ENCODE measurements at places on chromosomes 4 and X. TPM values are rescaled to one million over a fixed set of nuclear protein-coding genes. Genes with fewer than 3 reads are reported as not detected.

DNA sequence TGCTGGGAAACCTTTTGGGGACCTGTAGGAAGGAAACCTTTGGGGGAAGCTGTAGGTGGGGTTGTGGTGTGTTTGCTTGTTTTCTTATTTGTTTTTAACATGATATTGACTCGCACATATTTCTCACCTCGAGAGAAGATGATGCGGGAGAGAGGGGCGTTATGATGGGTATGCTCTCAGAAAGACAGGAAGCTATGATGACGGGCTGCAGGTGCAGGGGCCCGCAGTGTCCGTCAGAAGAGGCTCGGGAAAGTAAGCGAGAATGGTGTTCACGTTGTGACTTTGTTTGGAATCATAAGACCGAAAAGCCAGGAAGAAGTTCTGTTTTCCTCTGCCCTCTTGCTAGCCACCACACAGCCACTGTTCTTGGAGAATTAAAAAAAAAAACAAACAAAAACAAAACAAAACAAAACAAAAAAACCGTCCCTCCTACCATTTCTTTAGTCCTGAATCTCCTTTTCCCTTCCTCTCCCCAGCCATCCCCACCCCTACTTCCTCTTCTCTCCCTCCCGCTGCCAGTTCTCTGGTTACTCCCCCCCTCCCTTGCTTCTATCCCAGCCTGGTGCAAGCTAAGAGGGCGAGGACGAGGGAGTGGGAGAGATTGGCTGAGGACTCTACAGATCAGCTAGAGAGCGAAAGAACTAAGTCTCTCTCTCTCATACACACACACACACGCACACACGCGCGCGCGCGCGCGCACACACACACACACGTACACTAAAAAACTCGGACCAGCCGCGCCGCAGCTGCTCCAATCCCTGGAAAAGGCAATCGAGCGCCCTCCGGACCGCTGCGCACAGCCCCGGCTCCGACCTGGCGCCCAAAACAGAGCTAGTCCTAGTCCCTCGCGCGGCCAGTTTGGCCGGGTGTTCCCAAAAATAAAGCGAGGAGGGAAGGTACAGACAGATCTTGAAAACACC is at the start of gene BMP3:
Gene BMP3 (plus strand): TSS at position 648 of the 920 bp plus-strand sequence. CDS start 577 bp downstream, outside the sequence.
- peak within 1 kb of the TSS; percentile 97 for H3K4me3 ChIP-seq
- H3K27ac ChIP-seq: peak within 1 kb of the TSS; percentile 95
- peak; percentile 31 for DNase-seq
- no peaks in the 10 kb centered on the region for H3K36me3 ChIP-seq

DNA sequence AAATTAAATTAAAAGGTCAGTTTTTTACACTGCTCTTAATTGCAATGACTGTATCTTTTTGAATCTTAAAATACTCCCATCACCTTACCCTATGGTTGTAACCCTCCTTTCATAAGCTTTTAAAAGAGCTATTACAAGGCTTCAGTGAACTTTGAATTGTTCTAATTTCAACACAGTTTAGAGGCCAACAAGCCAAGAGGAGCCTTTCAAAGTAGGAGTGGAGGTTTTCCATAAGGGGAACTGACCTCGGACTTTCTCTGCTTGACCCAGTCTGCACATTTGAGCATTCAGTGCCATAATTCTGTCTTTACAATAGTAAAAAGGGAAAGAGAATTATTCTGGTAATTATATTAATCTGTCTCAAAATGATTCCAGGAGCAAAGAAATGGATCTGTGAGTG is 98.9 kb downstream of the PARM1 start:
- no peak overlapping the region for H3K4me3 ChIP-seq
- peaks cover 33% of the 10 kb centered on the region for H3K4me1 ChIP-seq
- no peak for DNase-seq
- no peaks in the 10 kb centered on the region for H3K27me3 ChIP-seq
- H3K27ac ChIP-seq: no peak overlapping the region

DNA sequence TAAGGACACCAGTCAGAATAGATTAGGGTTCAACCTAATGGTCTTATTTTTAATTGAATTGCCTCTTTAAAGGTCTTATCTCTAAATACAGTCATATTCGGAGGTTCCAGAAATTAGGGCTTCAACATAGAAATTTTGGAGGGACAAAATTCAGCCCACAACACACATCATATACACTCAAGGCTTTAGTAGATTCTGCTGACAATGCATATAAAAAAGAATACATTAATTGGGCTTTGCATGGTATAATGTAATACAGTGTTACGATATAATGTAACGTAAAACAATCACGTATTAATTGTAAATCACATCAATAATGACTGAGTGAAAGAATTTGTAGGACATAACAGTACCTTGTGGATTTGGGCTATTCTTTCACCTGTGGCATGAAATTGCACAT is 787.8 kb downstream of the STIM2 start:
- H3K4me1 ChIP-seq: no peaks in the 10 kb centered on the region
- H3K36me3 ChIP-seq: no peaks in the 10 kb centered on the region
- no peak overlapping the region for H3K4me3 ChIP-seq
- H3K27ac ChIP-seq: no peak overlapping the region

DNA sequence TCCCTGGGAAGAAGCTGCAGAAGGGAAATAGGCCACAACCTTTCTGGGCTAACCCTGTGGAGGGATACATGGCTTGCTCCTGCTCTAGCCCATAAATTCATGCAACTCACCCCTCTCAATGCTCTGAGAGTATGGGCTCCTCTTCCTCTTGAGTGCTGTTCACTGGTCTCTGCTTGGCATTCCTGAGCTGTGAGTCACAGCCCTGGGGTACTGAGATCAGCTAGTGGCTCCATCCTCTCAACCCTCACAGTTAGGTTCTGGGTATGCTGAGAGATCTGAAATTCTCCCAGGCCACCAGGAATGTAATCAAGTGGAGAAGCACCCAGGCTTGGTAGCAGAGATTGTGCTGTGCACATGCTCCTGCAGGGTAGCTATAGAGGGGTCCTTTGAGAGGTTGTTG is 60.6 kb upstream of the SPANXN2 start:
- no peaks in the 10 kb centered on the region for H3K27me3 ChIP-seq
- no peak overlapping the region for H3K27ac ChIP-seq
- no peak for DNase-seq
- no peak overlapping the region for H3K4me3 ChIP-seq
- H3K36me3 ChIP-seq: no peaks in the 10 kb centered on the region

DNA sequence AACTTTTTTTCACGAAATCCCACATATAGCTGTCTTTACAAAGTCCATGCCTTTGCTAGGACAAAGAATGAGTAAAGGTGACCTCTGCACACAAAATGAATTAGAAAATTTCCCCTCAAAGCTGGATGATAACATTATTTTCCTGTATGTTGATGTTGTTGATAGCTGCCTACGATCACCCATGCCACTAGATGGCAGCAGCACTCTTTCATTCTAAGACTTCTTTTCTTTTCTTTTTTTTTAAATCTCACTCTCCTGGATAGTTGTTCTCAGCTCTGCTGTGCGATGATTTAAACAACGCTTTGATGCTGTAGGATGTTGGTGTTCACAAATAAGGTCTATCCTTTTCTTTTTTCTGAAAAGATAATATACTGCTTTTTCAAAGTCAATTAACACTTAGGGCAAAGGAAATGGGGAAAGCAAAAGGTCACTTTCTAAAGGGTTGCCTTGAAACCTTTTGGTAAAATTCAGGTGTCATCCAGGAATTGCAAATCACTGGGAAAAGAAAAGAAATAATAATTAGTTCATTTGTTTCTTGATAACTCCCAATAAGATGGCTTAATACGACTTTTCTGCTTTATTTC is 266.8 kb downstream of the C4orf33 start:
- H3K36me3 ChIP-seq: no peaks in the 10 kb centered on the region
- H3K27ac ChIP-seq: no peak overlapping the region
- peak; percentile 15 for DNase-seq
- no peak overlapping the region for H3K4me3 ChIP-seq

Gene GPC3
- polyA plus RNA-seq: not detected

Gene GAGE12E
- polyA plus RNA-seq: not detected

Gene ARAP2
- polyA plus RNA-seq: 36.0 TPM

Gene GYG2
- polyA plus RNA-seq: not detected

Gene PCDH11X
- not detected for polyA plus RNA-seq

Gene GPR50
- polyA plus RNA-seq: not detected

All from naive B cell (primary cell).